Aorta (tissue), 5 donors: ENCODE measurements at places on chromosomes 11 and 22. TPM values are rescaled to one million over a fixed set of nuclear protein-coding genes. Genes with fewer than 3 reads are reported as not detected.

GRCh38 chr22:46834021-46834737 is 71.7 kb downstream of the TBC1D22A start:
- no peaks in the 10 kb centered on the region for H3K27me3 ChIP-seq
- no peaks in the 10 kb centered on the region for H3K4me1 ChIP-seq
- no peak overlapping the region for H3K27ac ChIP-seq
- DNase-seq: no peak
- H3K4me3 ChIP-seq: no peak overlapping the region

- no peak for DNase-seq
- H3K27ac ChIP-seq: no peak overlapping the region
- H3K36me3 ChIP-seq: no peaks in the 10 kb centered on the region
- H3K4me3 ChIP-seq: no peak overlapping the region
- H3K4me1 ChIP-seq: no peaks in the 10 kb centered on the region
These were observed 3.9 kb upstream of the RAB39A start for GRCh38 chr11:107924306-107924705.

GRCh38 chr22:47042861-47043496 is 280.5 kb downstream of the TBC1D22A start:
- no peaks in the 10 kb centered on the region for H3K4me1 ChIP-seq
- H3K27ac ChIP-seq: no peak overlapping the region
- no peaks in the 10 kb centered on the region for H3K27me3 ChIP-seq
- no peak overlapping the region for H3K4me3 ChIP-seq

DNA sequence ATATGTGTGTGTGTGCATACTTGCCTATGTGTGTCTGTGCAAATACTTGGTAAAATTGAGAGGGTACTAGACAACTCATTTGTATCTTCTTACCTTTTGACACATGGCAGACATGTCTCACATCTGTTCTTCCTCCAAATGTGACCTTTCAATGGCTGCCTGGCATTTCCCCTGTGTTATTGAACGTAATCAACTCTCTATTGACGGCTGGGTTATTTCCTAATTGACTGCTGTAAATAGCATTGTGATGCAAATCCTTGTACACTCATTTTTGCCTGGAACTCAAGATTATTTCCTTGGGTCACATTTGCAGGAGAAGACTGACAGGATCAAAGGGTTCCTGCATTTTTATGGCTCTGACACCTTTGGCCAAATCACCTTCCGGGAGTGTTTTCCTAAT is 37.4 kb downstream of the KCNQ1 start:
- no peak overlapping the region for H3K4me3 ChIP-seq
- H3K27me3 ChIP-seq: no peaks in the 10 kb centered on the region
- no peak overlapping the region for H3K27ac ChIP-seq
- DNase-seq: no peak
- H3K36me3 ChIP-seq: no peaks in the 10 kb centered on the region

DNA sequence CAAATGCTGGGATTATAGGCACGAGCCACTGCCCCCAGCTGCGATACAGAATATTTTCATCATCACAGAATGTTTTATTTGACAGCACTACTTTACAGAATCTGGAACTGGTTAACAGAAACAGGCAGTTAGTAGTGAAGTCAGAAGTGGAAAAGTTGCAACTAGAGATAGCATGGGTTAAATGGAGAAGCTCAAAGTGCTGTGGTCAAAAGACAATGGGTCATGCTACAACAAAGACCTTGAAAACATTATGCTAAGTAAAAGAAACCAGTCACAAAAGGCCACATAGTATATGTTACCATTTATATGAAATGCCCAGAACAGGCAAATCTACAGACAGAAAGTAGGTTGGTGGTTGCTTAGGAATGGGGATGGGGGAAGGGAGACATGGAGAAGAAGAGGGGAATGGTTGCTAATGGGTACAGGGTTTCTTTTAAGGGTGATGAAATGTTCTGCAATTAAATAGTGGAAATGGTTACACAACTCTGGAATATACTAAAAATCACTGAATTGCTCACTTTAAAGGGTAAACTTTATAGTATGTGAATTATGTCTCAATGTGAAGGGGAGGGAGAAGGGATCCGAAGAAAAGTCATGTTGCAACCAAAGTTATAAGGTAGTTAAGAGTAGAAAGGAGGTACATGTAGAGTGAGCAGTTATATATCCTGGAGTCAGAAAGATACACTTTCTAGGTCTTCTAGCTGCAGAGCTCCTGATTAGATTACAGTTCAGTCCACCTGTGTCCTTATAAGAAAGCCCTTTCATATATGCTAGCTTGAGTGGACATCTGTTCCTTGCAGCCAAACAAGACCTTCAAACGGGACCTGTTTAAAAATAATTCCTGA is 46.3 kb upstream of the RAPSN start:
- H3K27ac ChIP-seq: no peak overlapping the region
- no peaks in the 10 kb centered on the region for H3K36me3 ChIP-seq
- no peak for DNase-seq
- no peak overlapping the region for H3K4me3 ChIP-seq
- H3K4me1 ChIP-seq: peaks cover 4% of the 10 kb centered on the region

The APOA4 gene
- total RNA-seq: not detected

GRCh38 chr11:763073-763463 is 14.2 kb downstream of the GATD1 start:
- H3K4me3 ChIP-seq: no peak overlapping the region
- H3K27me3 ChIP-seq: no peaks in the 10 kb centered on the region
- no peaks in the 10 kb centered on the region for H3K4me1 ChIP-seq
- no peak for DNase-seq
- H3K36me3 ChIP-seq: peaks cover 3% of the 10 kb centered on the region

The OR52A1 gene
- not detected for total RNA-seq

DNA sequence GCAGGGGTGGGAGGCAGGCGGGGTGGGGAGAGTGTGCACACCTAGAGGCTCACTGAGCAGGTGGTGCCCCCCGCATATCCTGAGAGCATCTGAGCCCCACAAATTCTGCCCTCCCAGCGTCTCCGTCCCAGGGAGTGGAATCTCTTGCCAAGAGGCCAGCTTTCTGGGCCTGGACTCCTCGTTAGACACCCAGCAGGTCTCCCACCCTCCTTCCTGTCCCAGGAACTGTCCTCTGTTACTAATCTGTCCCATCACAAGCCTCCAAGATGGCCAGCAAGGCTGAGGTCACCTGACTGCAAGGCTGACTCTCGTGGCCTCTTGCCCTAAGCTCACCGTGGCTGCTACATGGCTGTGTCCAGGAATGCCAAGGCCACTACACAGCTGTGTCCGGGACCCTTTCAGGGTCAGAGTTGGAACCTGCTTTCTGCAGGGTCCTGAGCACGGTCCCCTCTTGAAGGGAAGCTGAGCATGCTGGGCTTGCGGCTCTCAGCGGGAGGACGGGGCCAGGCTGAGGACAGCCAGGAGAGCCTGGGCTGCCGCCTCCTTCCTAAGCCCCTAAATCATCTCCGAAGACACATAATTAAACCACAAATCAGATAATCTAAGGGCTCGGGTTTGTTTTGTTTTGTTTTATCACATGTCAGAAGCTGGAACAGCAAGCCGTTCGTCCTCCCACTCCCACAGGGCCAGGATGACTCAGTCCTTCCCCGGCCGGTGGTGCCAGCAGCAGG is 1327.3 kb downstream of the TBC1D22A start:
- H3K27ac ChIP-seq: no peak overlapping the region
- H3K4me1 ChIP-seq: no peaks in the 10 kb centered on the region
- no peaks in the 10 kb centered on the region for H3K36me3 ChIP-seq
- no peak overlapping the region for H3K4me3 ChIP-seq
- DNase-seq: peak; percentile 57

DNA sequence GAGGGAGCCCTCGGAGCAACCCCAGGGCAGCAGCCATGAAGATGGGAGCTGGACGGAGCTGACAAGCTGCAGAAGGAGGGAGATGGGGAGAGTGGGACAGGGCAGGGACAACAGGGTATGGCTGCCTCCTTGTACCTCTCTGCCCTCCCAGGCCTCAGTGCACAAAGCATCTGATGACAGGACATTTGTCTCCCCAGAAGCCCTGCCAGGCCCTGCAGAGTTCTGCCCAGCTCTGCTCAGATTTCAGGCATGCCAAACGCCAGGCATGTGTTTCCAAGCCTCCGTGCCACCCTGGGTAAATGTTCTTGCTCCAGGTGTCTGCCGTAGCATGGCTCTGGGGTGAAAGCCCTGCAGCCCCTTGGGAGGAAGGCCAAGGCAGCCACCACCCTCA is 1.1 kb upstream of the IFITM10 start:
- no peaks in the 10 kb centered on the region for H3K27me3 ChIP-seq
- no peak overlapping the region for H3K27ac ChIP-seq
- H3K4me1 ChIP-seq: no peaks in the 10 kb centered on the region
- DNase-seq: peak; percentile 62

The UQCR10 gene
- 41.4 TPM for total RNA-seq

GRCh38 chr22:34414467-34415440 is 494.5 kb upstream of the LARGE1 start:
- H3K27ac ChIP-seq: no peak overlapping the region
- no peak overlapping the region for H3K4me3 ChIP-seq
- no peaks in the 10 kb centered on the region for H3K36me3 ChIP-seq
- no peaks in the 10 kb centered on the region for H3K4me1 ChIP-seq
- DNase-seq: no peak
- H3K27me3 ChIP-seq: no peaks in the 10 kb centered on the region

DNA sequence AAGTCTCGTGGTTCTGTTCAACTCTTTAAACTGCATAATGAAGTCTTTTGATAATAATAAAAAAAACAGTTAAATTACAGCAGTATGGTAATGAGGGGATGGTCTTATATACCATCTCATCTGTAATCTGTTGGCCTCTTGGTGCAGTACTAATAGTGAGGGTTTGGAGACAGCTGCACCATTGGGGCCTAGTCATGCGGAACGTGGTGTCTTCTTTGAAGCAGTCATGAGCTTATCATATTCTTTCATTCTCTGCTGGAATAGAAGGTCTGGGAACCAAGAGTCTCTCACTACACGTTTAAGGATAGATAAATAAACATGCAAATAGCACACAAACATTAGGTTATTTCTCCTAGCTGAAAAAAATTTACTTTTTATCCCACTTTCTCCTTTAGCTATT is 40.9 kb upstream of the OR9Q1 start:
- no peak for DNase-seq
- no peaks in the 10 kb centered on the region for H3K36me3 ChIP-seq
- peaks cover 3% of the 10 kb centered on the region for H3K4me1 ChIP-seq
- no peaks in the 10 kb centered on the region for H3K27me3 ChIP-seq
- H3K4me3 ChIP-seq: no peak overlapping the region

DNA sequence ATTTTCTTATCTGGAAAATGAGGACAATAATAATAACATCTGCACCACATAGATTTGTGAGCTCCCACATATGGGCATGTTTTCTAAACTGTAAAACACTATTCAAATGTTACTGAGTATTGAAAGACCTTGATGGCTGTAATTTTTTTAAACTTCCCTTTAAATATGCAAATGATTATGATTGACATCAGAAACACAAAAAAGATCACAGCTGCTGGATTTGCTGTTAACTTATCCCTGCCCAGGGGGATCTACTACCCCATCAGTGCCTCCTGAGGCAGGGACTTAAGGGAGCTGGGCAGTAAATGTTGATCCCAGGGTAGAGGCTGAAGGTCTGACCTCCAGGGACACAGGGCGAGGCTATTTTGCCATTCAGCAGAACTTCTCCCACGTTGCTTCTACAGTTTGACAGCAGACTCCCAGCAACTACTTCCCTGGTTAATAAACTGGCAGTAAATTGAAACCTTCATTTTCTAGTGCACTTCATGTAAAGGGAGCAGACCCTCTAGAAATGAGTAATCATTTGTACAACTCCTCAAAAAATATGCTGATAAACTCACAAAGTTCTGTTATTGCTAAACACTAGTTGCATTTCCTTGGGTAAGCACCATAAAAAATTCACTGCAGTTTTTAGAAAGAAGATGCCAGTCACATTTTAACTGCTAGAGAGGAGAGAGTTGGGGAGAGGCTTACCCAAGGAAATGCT is 20.3 kb downstream of the TMPRSS5 start:
- DNase-seq: no peak
- H3K27me3 ChIP-seq: no peaks in the 10 kb centered on the region
- no peak overlapping the region for H3K27ac ChIP-seq
- no peaks in the 10 kb centered on the region for H3K36me3 ChIP-seq

- H3K4me3 ChIP-seq: no peak overlapping the region
- DNase-seq: no peak
- no peaks in the 10 kb centered on the region for H3K27me3 ChIP-seq
- no peaks in the 10 kb centered on the region for H3K4me1 ChIP-seq
- no peak overlapping the region for H3K27ac ChIP-seq
These were observed 129.2 kb upstream of the ANO3 start for GRCh38 chr11:26202754-26203153.

- H3K36me3 ChIP-seq: no peaks in the 10 kb centered on the region
- H3K4me3 ChIP-seq: no peak overlapping the region
- H3K27ac ChIP-seq: no peak overlapping the region
- no peak for DNase-seq
These were observed 1.1 kb upstream of the NOL12 start for GRCh38 chr22:37684803-37685615.

GRCh38 chr22:48418831-48419230 is 1408.8 kb downstream of the BRD1 start:
- no peaks in the 10 kb centered on the region for H3K4me1 ChIP-seq
- H3K27me3 ChIP-seq: no peaks in the 10 kb centered on the region
- no peaks in the 10 kb centered on the region for H3K36me3 ChIP-seq
- peak; percentile 39 for DNase-seq
- H3K4me3 ChIP-seq: no peak overlapping the region
- no peak overlapping the region for H3K27ac ChIP-seq

DNA sequence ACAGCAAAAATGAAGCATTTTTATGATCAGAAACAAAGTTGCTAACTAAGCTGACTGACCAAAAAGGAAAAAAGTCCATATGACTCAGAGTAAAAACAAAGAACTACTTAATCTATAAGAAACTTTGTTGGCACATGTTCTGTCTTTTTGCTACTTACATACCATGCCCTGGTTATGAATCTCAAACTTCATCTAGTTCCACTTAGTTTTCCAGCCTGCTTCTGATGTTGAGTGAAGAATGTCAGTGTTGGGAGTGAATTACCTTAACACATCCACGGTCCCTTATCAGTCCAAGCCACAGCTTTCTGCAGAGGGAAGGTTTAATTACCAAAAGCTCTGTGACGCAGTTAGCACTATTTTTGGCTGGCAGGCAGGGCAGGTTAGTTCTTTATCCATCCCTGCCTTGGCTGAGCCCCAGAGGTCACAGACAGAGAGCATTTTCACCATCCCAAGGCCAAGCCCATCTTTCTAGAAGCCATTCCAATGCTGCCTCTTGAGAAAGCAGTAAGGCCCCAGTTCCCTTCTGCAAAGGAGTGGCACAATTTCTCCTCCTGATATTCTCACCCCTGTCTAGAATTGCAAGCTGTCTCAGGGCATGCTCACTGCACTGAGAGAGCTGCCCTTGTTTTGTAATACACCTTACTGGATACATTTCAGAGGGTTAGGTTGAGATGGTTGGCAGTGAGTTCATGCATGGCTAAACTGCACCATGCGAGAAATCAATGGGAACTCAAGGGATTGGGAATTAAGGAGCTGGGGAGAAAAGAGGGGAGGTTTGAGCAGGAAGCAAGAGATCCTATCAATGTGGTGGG is 67.1 kb downstream of the SLC1A2 start:
- no peaks in the 10 kb centered on the region for H3K27me3 ChIP-seq
- H3K27ac ChIP-seq: no peak overlapping the region
- DNase-seq: no peak
- no peak overlapping the region for H3K4me3 ChIP-seq
- H3K4me1 ChIP-seq: no peaks in the 10 kb centered on the region

The SHANK2 gene
- total RNA-seq: 0.16 TPM

GRCh38 chr11:78957476-78958245 is 383.0 kb upstream of the NARS2 start:
- H3K4me3 ChIP-seq: no peak overlapping the region
- DNase-seq: no peak
- H3K27me3 ChIP-seq: no peaks in the 10 kb centered on the region
- no peaks in the 10 kb centered on the region for H3K36me3 ChIP-seq

- H3K4me3 ChIP-seq: no peak overlapping the region
- no peaks in the 10 kb centered on the region for H3K36me3 ChIP-seq
- no peak overlapping the region for H3K27ac ChIP-seq
- H3K4me1 ChIP-seq: no peaks in the 10 kb centered on the region
- H3K27me3 ChIP-seq: no peaks in the 10 kb centered on the region
- no peak for DNase-seq
These were observed 107.8 kb upstream of the C11orf58 start for GRCh38 chr11:16630651-16631050.
